8988T (cell line): ENCODE measurements at places on chromosomes 7 and 10.

- DNase-seq = no peak
Measured at GRCh38 chr10:123480845-123481244, 185.3 kb upstream of the GPR26 start.

GRCh38 chr7:92639213-92639896, 49.2 kb upstream of the FAM133B start:
- DNase-seq = no peak

GRCh38 chr10:62183442-62183841, 85.2 kb downstream of the RTKN2 start:
- no peak for DNase-seq

DNA sequence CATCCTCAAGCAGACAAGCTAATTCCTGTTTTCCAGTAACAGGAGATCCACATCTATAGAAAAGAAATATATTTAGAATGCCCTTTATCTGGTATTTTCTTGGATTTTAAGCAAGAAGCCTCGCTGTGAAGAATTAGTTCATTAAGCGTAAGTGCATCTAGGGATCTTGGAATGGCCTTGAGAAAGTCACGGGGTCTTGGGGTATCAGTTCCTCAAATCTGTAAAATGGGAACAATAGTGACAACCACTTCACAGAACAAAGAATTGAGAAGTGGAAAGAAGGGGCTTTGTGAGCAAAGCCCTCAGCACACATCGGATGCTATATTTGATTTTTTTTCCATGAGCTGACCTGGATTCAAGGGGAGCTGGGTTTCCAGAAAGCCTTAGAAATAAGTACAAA, 32.3 kb upstream of the WDFY4 start:
- DNase-seq = no peak

DNA sequence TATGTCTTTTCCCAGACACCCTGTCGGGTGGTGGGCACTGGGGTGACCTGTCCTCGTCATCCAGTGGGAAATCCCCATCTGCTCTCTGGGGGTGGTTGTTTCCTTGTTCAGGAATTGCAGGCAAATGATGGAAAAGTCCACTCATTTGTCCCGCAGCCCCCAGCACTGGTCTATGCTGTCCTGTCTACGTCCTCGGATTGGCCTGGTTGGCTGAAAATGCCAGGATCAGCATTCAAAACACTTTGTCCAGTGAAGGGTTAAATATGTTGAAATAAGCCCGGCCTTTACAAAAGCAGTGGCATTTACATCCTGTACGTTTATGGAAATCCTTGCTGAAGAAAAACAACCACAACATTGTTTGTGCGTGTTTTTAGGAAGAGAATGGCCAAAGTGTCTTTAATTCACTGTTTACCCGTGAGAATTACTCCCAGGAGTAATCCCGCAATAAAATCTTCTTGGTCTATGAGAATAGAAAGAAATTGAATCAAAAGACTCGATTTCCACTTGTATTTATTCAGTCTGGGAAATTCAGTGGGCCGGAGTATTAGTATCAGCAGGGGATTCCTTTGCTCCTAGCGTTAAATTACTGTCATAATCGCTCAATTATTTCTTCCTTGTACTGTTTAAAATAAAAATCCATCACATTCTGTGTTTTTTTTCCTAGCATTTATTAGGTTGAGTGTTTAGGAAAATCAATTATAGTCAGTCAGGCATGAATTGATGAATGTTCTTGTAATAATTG, 116.8 kb upstream of the SH2B2 start:
- DNase-seq = no peak

- no peak for DNase-seq
Measured at GRCh38 chr7:87148332-87148955, 3.8 kb upstream of the DMTF1 start.

GRCh38 chr10:80701706-80702105, 164.0 kb downstream of the SH2D4B start:
- no peak for DNase-seq

DNA sequence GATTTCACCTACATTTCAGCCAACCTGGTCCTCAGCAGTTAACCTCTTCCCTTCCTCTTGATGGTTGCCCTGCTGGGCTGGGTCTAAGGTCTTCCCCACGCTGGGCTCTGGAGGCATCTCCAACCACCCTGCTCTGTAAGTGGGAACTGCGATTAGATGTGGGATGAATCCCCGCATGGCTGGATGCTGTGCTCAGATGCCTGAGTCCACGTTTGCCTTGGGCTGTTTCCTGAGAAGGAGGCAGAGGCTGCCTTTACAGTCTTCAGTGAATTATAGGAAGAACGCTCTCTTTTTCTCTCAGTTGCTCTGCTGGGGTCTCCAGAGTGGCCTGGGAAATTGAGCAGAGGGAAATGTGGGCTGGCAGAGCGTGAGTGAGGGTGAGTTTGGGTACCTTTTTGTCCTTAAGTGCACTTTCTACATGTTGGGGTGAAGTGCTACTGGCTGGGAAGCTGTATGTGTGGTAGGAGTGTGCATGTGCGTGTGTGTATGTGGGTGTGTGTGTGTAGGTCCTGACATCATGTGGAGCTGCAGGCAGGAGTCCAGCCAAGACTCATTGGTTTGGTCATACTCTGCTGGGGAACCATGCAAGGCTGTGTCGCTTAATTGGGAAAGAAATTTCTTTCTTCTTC, 1.5 kb downstream of the GIMAP8 start:
- DNase-seq = no peak
